ENCODE measurements at places on chromosomes 11 and 22.
A peak's percentile ranks its signal among the peaks of the same experiment; 100 is the strongest.

- DNase-seq = no peak
Measured at GRCh38 chr11:44207292-44207691, 102.6 kb downstream of the ALX4 start.

DNA sequence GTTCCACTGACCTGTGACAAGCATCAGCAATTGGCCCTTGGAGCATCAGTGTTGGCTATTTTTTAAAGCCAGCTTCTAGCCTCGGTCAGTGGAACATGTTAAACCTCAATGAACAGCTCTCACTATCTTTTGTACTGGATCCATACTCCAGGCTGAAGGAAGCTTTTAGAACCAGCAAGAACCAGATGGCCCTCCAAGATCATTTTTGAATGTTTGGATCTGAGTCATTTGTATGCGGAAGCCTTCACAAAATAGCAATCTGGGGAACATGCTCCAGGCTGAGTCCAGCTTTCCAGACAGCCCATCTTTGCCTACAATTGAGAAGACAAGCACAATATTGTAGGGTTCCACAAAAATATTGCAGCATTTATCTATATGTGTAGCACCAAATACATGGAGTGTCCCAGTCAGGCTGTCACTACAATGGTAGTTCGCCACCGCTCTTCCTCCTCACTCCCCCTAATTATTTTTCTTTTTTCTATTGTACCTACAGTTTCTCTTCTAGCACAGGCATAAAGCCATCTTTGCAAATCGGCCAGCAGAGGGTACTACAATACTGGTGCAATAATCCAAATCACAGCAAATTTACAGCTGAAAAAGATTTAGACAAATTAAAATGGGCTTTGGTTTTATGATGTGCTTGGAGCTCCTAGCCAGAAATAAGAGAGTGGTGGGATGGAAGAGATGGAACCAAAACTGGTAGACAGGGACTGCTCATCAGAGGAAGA, 177.4 kb upstream of the BLID start:
- DNase-seq = peak; percentile 27

GRCh38 chr22:24205438-24206195, 24.3 kb downstream of the SUSD2 start:
- no peak for DNase-seq

DNA sequence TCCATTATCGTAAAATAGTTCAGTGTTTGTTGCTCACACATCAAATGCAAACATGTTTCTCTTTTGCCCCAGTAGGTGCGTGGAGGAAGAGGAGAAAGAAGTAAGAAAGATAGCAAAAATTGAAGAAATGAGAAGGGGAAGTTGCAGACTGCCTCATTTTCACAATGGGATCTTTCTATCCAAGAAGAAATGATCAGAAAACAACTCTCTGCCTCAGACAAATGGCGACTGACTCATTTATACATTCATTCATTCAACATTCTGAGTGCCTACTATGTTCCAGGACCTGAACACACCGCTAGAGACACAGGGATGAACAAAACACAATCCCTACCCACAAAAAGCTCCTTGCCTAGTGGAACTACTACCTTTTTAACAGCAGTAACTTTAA, 367 bp downstream of the HPS5 start:
- DNase-seq = peak; percentile 52
